Endothelial cell of umbilical vein (primary cell): ENCODE measurements at places on chromosomes 5 and 9. TPM values are rescaled to one million over a fixed set of nuclear protein-coding genes. Genes with fewer than 3 reads are reported as not detected.

DNA sequence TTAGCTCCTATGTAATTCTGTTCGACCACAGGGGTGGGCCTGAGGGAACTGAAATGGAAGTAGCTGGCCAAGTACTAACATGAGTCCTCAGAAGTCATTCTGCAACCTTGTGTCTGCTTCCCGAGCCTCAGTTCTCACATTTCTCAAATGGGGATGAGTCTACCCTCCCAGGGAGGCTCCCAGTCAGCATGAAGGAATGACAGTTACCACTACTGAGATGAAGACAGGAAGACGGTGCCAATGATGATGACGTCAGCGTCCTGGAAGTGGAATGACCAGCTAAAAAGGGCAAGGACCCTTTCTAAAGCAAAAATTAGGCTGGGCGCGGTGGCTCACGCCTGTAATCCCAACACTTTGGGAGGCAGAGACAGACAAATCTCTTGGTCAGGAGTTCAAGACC, 6.8 kb downstream of the PIP5KL1 start:
- no peak overlapping the region for H3K4me3 ChIP-seq
- H3K27ac ChIP-seq, result no peak overlapping the region
- peaks cover 6% of the 10 kb centered on the region for H3K27me3 ChIP-seq
- H3K36me3 ChIP-seq, result no peaks in the 10 kb centered on the region
- no peak for DNase-seq

GRCh38 chr5:53084546-53085255, 24.9 kb downstream of the MOCS2 start:
- H3K27me3 ChIP-seq, result no peaks in the 10 kb centered on the region
- peaks cover 31% of the 10 kb centered on the region for H3K36me3 ChIP-seq
- H3K4me3 ChIP-seq, result no peak overlapping the region
- no peaks in the 10 kb centered on the region for H3K4me1 ChIP-seq
- no peak overlapping the region for H3K27ac ChIP-seq
- DNase-seq, result no peak

GRCh38 chr5:52825826-52826225, 38.1 kb downstream of the ITGA1 start:
- no peak overlapping the region for H3K27ac ChIP-seq
- H3K36me3 ChIP-seq, result no peaks in the 10 kb centered on the region
- H3K4me3 ChIP-seq, result no peak overlapping the region

The COL15A1 gene
- not detected in 2 replicates for polyA plus RNA-seq

DNA sequence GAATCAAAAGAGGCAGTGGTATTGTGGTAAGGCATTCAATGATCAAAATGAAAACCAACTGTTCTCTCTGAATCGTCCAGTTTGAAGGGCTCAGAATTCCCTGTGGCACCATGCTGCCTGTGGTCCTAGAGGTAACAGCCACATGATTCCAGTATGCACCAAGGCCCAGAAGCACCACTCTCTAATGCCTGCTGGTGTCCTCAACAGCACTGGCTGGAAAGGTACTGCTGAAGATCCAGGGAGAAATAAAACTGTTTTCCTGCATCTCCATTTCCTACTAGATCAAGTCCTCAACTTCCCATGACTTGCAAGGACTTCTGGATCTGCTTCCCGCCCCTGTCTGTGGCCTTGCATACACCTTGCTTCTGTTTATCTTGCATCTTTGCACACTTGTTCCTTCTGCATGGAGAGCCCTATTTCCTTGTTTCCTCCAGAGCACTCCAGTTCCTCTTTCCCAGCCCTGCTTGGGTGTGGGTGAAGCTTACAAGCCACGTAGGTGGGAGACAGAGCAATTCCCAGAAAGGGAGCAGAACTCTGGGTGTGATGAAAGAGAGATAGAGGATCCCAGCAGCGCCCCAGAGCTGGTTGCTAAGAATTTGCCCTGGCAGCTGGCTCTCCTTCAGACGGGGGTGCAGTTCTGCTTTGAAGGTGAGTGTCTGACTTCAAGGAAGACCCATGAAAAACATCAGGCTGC, 41.0 kb upstream of the EQTN start:
- H3K36me3 ChIP-seq, result no peaks in the 10 kb centered on the region
- H3K27ac ChIP-seq, result no peak overlapping the region
- H3K27me3 ChIP-seq, result peaks cover 7% of the 10 kb centered on the region
- H3K4me3 ChIP-seq, result no peak overlapping the region
- no peaks in the 10 kb centered on the region for H3K4me1 ChIP-seq

The RLN2 gene
- polyA plus RNA-seq, result 0.41 and 0.43 TPM in 2 replicates
